ENCODE measurements at places on chromosomes 5 and 9. TPM values are rescaled to one million over a fixed set of nuclear protein-coding genes. Genes with fewer than 3 reads are reported as not detected.

GRCh38 chr5:38414348-38414747, 142.1 kb downstream of the LIFR start:
- H3K4me3 ChIP-seq = no peak overlapping the region
- no peaks in the 10 kb centered on the region for H3K36me3 ChIP-seq
- H3K27me3 ChIP-seq = peaks cover 19% of the 10 kb centered on the region
- no peaks in the 10 kb centered on the region for H3K4me1 ChIP-seq
- no peak overlapping the region for H3K27ac ChIP-seq

DNA sequence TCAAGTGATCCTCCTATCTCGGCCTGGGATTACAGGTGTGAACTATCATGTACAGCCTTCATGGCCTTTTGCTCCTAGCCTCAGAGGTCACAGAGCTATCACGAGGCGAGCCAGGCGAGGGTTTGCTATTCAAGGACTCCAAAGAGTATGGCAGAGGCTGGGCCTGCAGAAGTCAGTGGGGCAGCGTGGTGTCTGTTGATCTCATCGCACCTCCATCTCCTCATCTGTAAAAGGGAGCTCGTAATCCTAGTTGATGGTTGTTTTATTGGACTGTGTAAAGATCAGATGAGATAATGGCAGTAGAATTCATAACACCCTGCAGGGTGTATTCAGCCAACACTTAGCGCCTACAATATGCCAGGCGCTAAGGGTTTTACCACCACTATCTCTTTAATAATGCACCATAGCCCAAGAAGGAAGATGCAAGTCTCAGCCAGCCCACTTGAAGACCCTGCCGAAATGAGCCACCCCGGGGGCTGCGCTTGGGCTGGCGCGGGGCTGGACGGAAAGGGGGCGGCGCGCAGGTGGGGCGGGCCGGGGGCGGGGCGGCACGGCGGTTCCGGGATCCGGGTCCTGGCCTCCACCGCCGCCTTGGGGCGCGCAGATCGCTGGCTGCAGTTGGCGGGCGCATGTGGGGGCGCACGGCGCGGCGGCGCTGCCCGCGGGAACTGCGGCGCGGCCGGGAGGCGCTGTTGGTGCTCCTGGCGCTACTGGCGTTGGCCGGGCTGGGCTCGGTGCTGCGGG, at the start of gene GALNT12:
Gene GALNT12 (plus strand): TSS at position 601 of the 744 bp plus-strand sequence. CDS start 29 bp downstream, at position 630.
- H3K27me3 ChIP-seq = peaks cover 7% of the 10 kb centered on the region
- peaks cover 36% of the 10 kb centered on the region for H3K4me1 ChIP-seq
- H3K27ac ChIP-seq = no peak within 1 kb of the TSS
- peak within 1 kb of the TSS; percentile 88 for H3K4me3 ChIP-seq
- peaks cover 2% of the 10 kb centered on the region for H3K36me3 ChIP-seq
- DNase-seq = peak; percentile 63

DNA sequence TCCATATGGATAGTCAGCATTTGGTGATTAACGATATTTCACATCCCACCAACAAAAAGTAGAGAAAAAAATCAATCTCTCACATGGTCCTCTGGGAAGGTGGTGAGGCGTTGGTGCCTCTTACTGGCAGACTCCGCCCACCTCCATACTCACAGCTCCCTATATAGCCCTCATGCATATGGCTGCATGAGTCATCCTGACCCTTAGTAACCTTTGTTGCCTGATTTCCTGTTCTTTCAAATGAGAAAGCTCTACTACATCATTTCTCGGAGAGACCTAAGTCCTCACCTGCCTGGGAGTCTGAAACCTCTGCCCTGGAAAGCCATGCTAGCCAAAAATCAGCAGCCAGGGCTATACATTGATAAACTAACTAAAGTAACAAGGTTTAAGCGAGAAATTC, 33.3 kb upstream of the ABCA1 start:
- H3K36me3 ChIP-seq = no peaks in the 10 kb centered on the region
- peak; percentile 76 for DNase-seq
- H3K27me3 ChIP-seq = peaks cover 10% of the 10 kb centered on the region
- peak overlapping the region; percentile 41 for H3K27ac ChIP-seq

GRCh38 chr5:62268234-62268633, 37.8 kb upstream of the KIF2A start:
- H3K4me3 ChIP-seq = peak overlapping the region; percentile 78
- no peak for DNase-seq
- peak overlapping the region; percentile 16 for H3K27ac ChIP-seq
- H3K36me3 ChIP-seq = no peaks in the 10 kb centered on the region
- H3K4me1 ChIP-seq = peaks cover 32% of the 10 kb centered on the region

- no peak overlapping the region for H3K4me3 ChIP-seq
- peaks cover 22% of the 10 kb centered on the region for H3K4me1 ChIP-seq
These were observed 358.8 kb downstream of the MAN2A1 start for GRCh38 chr5:110048491-110048890.

- H3K4me1 ChIP-seq = no peaks in the 10 kb centered on the region
- H3K36me3 ChIP-seq = no peaks in the 10 kb centered on the region
- H3K27ac ChIP-seq = no peak overlapping the region
- H3K4me3 ChIP-seq = no peak overlapping the region
- no peaks in the 10 kb centered on the region for H3K27me3 ChIP-seq
- DNase-seq = no peak
These were observed 37.7 kb downstream of the ARRDC3 start for GRCh38 chr5:91345461-91345860.

INSL4 gene
- not detected for total RNA-seq

GRCh38 chr5:39638813-39639212, 214.0 kb upstream of the DAB2 start:
- DNase-seq = no peak
- no peak overlapping the region for H3K27ac ChIP-seq
- no peaks in the 10 kb centered on the region for H3K4me1 ChIP-seq
- no peaks in the 10 kb centered on the region for H3K36me3 ChIP-seq
- H3K27me3 ChIP-seq = no peaks in the 10 kb centered on the region

GRCh38 chr5:112738191-112738560, 491 bp downstream of the APC start:
- peak overlapping the region; percentile 7 for H3K27ac ChIP-seq
- H3K27me3 ChIP-seq = no peaks in the 10 kb centered on the region
- H3K4me3 ChIP-seq = peak overlapping the region; percentile 96
- H3K4me1 ChIP-seq = peaks cover 20% of the 10 kb centered on the region
- DNase-seq = peak; percentile 5

DNA sequence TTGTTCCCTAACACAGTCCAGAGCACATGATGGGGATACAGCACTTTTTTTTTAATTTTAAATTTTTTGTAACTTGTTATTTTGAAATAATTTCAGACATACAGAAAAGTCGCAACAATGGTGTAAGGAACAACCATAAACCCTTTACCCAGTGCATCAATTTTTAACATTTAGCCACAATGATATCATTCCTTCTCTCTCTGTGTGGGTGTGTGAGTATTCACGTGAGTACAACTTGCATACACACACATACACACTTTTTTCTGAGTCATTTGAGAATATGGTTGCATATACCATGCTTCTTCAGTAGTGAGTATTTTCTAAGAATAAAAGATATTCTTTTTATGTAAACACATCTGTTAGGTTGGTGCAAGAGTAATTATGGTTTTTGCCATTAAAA, 135.2 kb downstream of the ARHGAP26 start:
- H3K27me3 ChIP-seq = no peaks in the 10 kb centered on the region
- peaks cover 7% of the 10 kb centered on the region for H3K36me3 ChIP-seq
- H3K4me1 ChIP-seq = peaks cover 7% of the 10 kb centered on the region
- no peak for DNase-seq
- H3K27ac ChIP-seq = no peak overlapping the region
- no peak overlapping the region for H3K4me3 ChIP-seq

DNA sequence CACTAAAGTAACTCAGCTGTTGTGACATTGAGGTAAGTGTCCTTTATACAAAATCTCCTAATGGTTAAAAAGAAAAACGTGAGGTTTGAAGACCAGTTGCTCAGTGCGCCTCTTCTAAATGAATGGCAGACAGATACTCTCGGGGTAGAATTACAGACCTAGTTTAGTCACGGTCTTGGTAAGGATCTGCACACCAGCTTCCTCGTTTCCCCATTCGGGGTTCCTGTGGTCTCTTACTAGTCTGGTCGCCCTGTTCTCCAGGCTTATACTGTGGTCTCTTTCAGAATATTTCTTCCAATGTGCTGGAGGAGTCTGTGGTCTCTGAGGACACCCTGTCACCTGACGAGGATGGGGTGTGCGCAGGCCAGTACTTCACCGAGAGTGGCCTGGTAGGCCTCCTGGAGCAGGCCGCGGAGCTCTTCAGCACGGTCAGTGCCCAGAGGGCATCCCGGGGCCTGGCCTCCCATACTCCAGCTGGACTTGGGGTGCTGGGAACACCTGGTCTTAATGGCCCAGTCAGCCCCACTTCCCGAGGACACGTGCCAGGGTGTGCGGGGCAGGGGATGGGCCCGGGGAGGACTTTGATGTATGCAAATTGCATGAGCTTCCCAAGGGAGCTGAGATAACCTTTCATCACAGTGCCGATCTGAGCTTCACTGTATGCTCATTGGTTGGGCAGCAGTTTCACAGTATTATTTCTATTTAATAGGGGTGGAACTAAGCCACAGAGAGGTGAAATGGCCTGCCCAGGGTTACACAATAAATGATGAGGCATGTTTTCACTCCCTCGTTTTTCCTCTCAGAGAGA, 224.5 kb downstream of the DOCK8 start:
- DNase-seq = no peak
- H3K4me3 ChIP-seq = no peak overlapping the region
- H3K27me3 ChIP-seq = no peaks in the 10 kb centered on the region
- no peak overlapping the region for H3K27ac ChIP-seq

GRCh38 chr5:107478068-107478641, 192.6 kb downstream of the EFNA5 start:
- H3K36me3 ChIP-seq = peaks cover 4% of the 10 kb centered on the region
- no peak for DNase-seq
- H3K27me3 ChIP-seq = peaks cover 24% of the 10 kb centered on the region
- H3K4me3 ChIP-seq = no peak overlapping the region
- no peak overlapping the region for H3K27ac ChIP-seq

DNA sequence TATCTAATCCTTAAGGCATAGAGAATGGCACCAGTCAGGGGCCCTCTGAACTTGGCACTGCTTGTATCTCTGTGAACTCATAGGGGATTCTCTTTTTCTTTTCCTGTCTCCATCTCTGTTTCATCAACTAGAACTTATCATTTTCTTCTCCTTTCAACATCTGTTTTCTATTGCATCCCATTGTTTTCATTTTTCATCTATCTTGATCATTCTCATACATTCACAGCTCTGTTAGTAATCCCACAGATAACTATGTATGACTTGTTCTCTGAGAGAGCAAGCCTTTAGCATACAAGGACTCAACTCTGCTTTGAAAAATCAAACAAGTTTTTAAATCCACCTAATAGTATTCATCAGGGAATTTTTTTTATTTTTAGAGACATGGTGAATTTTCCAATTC, 264.3 kb downstream of the ARRDC3 start:
- H3K4me1 ChIP-seq = no peaks in the 10 kb centered on the region
- H3K27me3 ChIP-seq = peaks cover 5% of the 10 kb centered on the region
- DNase-seq = no peak
- no peaks in the 10 kb centered on the region for H3K36me3 ChIP-seq

LPAR1 gene
- not detected for total RNA-seq

DNA sequence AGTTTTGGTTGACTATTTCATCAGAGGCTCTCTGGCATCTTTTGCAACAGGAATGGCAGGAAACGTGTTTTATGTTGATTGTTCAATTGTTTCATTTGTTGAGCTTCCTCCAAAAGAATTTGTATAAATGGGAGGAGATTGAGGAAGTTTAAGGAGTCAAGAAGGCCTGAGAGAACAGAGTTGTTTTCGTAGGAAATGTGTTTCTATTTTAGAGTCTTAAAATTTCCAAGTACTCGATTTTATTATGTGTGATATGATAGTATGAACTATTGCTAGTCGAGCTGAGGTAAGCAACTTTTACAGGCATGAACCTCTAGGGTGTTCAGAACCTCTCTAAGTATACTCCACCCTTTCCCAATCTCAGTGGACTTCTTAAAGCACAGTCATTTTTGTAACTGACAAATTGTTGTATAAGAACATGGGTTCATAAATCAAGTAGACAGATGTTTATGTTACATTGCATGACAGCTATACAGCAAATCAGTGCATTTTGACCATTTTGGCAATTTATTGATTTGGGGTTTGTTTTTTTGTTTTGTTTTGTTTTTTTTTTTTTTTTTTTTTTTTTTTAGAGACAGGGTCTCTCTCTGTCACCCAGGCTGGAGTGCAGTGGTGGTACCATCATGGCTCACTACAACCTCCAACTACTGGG, 47.4 kb downstream of the POLK start:
- H3K27me3 ChIP-seq = no peaks in the 10 kb centered on the region
- peaks cover 13% of the 10 kb centered on the region for H3K4me1 ChIP-seq
- no peak overlapping the region for H3K27ac ChIP-seq
- no peak for DNase-seq
- peaks cover 30% of the 10 kb centered on the region for H3K36me3 ChIP-seq
- no peak overlapping the region for H3K4me3 ChIP-seq

DNA sequence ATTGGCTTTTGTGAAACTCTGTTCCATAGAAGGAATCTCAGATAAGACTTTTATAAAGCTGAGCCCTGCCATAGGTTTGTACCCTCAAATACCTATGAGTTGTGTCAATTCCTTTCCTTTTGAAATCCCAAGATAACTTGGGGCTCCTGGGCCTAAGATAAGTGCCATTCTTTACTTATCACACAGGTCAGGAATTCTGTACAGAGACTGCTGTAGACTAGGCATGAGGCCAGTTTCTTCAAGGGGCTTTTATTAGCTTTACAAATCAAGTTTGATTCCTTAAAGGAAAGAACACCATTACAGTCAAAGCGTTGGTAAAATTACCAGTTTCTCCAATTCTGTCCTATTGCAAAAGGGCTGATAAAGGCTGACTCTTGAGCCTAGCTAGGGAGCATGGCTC, 39.2 kb downstream of the SHC3 start:
- H3K27me3 ChIP-seq = peaks cover 22% of the 10 kb centered on the region
- peaks cover 6% of the 10 kb centered on the region for H3K4me1 ChIP-seq
- no peak overlapping the region for H3K27ac ChIP-seq
- no peak overlapping the region for H3K4me3 ChIP-seq
- H3K36me3 ChIP-seq = peaks cover 3% of the 10 kb centered on the region

- no peak overlapping the region for H3K4me3 ChIP-seq
- no peak for DNase-seq
- no peaks in the 10 kb centered on the region for H3K36me3 ChIP-seq
These were observed 556.6 kb upstream of the TUSC1 start for GRCh38 chr9:26234865-26235264.

PCDHB14 gene
- total RNA-seq = not detected

NAIP gene
- total RNA-seq = 5.7 TPM

- H3K36me3 ChIP-seq = peaks cover 4% of the 10 kb centered on the region
- no peak for DNase-seq
- peak overlapping the region; percentile 66 for H3K27ac ChIP-seq
- no peaks in the 10 kb centered on the region for H3K27me3 ChIP-seq
These were observed 1.6 kb downstream of the GOLGA2 start for GRCh38 chr9:128274245-128274644.

PIGO gene
- 27.9 TPM for total RNA-seq

DNA sequence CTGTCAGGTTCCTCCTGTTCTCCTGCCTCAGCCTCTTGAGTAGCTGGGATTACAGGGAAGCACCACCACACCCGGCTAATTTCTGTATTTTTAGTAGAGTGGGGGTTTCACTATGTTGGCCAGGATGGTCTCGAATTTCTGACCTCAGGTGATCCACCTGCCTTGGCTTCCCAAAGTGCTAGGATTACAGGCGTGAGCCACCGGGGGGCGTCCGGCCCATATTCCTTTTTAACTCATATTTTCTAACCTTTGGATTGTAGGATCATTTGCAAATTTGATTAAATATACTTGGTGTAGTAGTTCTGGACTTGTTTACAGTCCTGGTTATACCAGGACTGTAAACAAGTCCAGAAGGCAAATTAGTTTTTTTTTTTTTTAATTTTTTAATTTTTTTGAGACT, 4.3 kb downstream of the TCERG1 start:
- no peak for DNase-seq
- H3K4me3 ChIP-seq = no peak overlapping the region
- H3K27ac ChIP-seq = no peak overlapping the region
- peaks cover 4% of the 10 kb centered on the region for H3K36me3 ChIP-seq

CTSL gene
- total RNA-seq = 2.4 TPM
